CD14-positive monocyte (primary cell): ENCODE measurements at places on chromosomes 11 and 22.

DNA sequence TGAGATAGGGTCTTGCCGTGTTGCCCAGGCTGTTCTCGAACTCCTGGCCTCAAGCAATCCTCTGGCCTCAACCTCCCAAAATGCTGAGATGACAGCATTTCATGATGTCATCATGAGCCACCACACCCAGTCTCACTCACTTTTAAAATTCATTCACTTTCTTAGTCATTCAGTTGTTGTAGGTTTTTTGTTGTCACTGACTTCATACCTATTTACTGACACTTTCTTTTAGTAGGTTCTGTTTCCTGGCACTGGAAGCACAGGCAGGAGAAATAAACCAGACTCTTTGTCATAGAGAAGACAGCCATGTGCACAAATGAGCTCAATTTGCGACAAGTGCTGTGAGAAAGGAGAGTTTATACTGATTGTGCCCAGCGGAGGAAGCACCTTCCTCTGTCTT lies 10.5 kb downstream of the ART5 start:
- no peak for DNase-seq

DNA sequence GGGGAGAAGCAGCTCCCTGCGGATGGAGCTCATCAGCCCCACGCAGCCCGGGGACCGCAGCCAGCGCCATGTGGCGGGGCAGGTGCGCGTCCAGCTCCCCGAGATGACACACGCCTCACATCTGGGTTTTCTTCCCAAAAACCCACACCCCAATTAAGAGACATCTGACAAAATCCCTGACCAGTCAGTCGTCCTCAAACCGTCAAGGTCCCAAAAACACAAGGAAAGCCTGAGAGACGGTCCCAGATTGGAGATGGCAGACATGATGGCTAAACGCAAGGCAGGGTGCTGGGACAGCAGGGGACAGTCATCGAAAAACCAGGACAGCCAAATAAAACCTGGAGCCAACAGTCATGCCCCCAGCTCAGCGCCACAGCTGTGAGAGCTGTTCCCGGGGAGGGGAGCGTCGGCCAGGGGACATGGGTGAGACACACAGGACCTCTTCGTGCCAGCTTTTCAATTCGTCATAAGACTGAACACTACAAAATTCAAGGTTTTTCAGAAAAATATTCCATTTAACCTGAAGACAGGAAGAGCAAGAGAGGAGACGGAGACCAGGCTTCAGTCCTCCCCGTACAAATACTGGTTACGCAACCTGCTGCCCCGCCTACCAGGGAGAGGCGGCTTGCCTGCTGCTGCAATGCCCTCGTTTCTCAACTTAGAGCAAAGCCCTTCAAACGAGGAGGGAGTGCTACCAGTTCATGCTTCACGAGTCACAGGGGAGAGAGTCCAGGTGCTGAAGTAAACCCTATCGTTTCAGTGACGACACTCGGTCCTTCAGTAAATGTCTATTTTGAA lies 10.5 kb downstream of the TOLLIP start:
- peak; percentile 71 for DNase-seq

GRCh38 chr11:82980292-82980691 lies 78.8 kb downstream of the DDIAS start:
- DNase-seq, result no peak

GRCh38 chr11:13119941-13120520 lies 110.9 kb downstream of the RASSF10 start:
- no peak for DNase-seq

- DNase-seq, result no peak
These were observed 105.5 kb downstream of the FAT3 start for GRCh38 chr11:92330114-92330513.

DNA sequence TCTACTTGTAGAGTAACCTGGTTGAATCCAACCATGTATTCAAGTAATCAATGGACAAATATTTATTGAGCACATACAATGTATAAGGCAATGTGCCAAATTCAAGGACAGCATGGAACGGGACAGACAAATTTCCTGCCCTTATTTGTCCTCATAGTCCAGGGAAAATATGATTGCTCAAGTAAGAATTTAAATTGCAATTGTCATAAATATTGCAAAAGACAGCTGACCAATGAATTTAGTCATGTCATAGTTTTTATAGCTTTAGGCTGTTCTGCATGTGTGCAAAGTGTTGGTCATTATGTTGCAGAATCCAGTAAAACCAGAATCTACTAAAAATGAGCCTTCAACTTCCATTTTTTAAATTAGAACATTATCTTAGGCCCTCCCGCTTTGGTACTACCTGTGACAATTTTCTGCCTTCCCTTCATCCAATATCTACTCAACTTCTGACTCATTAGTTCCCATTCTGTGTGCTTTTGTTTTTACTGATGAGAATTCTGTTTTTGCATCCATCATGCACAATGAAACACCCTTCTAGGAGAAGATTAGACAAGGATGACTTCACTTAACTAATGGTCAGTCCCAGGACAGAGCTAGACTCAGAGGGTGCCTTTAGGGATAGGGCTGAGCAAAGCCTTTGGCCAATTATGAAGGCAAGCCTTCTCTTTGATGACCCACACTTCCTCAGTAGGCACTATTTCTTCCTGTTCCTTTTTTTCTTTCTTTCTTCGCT lies 45.8 kb upstream of the FIBIN start:
- no peak for DNase-seq

GRCh38 chr11:83401506-83402225 lies 115.5 kb upstream of the CCDC90B start:
- DNase-seq, result no peak

GRCh38 chr11:13047884-13048283 lies 38.8 kb downstream of the RASSF10 start:
- DNase-seq, result no peak

- no peak for DNase-seq
These were observed 144.9 kb upstream of the SESN3 start for GRCh38 chr11:95375886-95376285.

DNA sequence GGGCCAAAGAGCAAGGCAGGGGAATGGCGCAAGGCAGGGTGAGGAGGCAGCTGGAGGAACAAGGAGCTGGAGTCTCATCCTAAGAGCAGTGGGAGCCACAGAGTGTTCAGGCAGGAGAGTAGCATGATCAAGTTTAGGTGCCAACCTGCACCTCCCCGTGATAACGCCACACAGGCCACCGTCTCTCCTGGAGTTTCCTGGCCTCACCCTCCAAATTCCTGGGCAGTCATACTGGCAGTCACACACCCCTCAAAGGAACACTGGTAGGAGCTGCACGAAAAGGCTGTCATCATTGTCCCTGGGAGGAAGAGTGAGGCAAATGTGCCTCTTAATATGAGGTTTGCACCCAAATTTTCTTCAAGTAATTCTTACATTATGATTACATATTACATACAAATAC lies 36.3 kb upstream of the RTL6 start:
- DNase-seq, result no peak

GRCh38 chr11:58654079-58654907 lies 31.8 kb downstream of the CNTF start:
- peak; percentile 45 for DNase-seq

DNA sequence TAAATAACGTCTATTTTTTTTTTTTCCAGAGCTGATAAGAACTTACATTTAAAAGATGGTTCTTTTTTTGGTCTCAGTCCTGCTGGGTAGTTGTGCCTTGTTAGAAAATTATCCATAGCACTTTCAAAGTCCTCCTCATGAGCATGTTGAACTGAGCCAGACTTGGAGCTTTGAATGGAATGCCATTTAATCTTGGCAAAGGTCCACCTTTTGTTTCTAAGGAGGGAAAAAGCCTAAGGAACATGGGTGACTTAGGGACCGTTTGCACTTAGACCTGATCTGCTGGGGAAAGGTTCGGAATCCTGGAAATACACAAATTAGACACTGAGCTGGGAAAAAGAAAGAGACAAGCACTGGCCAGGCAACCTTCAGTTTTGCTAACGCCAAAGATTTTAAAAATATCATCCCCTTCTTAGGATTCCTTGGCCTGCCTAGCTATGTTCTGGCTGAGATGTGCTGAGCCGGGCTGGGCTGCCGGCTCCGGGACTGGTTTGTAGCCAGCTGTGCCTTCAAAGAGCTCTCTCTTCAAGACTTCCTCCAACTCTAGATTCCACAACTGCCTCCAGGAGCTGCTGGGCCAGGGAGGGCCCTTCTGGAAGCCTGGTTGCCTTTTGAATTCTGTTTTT lies 67.4 kb downstream of the ENDOD1 start:
- DNase-seq, result no peak

GRCh38 chr11:25949918-25950317 lies 382.0 kb upstream of the ANO3 start:
- DNase-seq, result no peak

- DNase-seq, result no peak
These were observed 159.3 kb downstream of the MN1 start for GRCh38 chr22:27642104-27642800.

GRCh38 chr11:43548916-43549315 lies 131.6 kb upstream of the HSD17B12 start:
- DNase-seq, result no peak

DNA sequence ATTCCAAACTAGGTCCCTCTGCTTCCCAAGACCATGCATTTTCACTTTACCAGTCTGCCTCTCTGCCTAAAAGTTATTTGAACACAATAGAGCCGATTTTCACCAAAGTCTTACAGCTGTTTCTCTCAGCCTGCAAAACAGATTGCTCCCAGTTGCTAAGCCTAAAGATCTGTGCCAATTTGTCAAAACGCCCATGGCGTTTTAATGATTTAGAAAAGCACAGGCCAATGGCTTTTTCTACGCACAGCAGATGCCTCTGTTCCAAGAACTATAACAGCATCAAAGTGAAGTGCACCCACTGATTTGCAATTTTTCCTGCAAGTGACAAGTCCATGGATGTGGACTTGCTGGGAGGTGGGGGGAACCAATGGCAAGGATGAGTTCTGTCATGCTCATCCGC lies 173.9 kb upstream of the SYN3 start:
- no peak for DNase-seq

GRCh38 chr11:10026514-10026913 lies 267.5 kb downstream of the SBF2 start:
- no peak for DNase-seq

GRCh38 chr22:46754110-46754799 lies 8.2 kb upstream of the TBC1D22A start:
- peak; percentile 98 for DNase-seq
